Fibroblast of skin of left biceps (primary cell): ENCODE measurements at places on chromosomes 6 and 20.

DNA sequence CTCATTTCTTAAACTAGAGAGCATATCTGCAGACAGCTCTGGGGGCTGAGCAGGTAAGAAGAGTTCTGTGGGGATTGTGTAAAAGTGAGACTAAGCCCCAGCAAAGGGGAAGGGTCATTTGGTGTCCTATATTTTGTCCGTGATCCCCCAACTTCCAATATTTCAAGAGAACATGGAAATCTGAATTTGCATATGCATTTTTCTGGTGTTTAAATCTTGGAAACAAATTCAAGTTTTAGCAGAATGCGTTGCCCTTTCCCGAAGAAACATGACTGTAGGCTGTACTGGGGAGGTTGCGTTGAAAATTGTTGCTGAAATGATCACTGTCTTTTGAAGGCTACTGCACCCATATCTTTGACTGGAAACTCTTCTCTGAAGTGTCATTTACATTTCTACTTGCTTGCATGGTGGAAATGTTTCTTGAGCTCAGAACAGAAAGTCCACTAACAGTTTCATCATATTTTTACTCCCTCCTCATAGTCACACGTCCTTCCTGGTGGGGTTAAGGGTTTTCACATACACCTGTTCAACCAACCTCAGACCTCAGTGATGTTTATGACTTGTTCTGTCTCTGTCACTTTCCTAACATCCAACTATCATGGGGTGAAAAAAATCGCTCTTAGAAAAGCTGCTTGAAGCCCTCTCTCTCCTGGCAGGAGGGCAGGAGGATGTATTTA, 140.3 kb downstream of the BCAS1 start:
- DNase-seq: no peak

GRCh38 chr6:168938546-168938945, 315.1 kb downstream of the THBS2 start:
- no peak for DNase-seq

- DNase-seq: no peak
These were observed 12.3 kb upstream of the HMGN4 start for GRCh38 chr6:26525838-26526237.

DNA sequence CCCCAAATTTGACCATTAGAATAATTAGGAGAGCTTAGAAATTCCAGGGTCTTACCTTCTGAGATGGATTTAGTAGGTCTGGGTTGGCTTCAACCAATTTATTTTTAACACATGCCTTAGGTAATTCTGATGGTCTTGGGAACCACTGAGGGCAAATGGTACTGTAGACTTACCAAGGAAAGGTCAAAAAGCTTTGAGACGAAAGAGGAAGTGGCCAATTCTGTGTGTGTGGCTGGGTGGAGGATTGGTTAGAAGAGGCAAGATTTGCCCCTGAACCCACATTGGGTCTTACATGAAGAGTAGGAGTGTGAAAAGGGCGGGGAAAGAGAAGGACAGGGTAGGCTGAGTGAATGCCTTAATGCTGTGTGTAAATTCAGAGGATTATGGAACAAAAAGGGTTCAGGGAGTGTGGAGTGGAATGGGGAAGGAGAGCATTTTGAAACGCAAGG, 2.7 kb downstream of the ITCH start:
- no peak for DNase-seq

DNA sequence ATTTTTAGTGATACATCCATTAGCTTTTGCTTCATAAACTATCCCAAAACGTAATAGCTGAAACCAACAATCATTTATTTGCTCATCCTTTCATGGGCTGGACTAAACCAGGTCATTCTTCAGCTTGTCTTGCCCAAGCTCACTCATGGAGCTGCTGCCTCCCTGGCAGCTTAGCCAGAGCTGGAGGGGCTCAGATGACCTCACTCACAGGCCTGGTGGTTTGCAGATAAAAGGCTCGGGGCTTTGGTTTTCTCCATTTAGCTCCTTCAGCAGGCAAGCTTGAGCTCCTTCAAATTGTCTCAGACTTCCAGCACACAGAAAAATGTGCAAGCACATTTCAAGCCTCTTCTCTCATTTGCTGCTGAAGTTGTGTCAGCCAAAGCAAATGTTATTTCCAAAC, 139.1 kb downstream of the BTBD3 start:
- no peak for DNase-seq

DNA sequence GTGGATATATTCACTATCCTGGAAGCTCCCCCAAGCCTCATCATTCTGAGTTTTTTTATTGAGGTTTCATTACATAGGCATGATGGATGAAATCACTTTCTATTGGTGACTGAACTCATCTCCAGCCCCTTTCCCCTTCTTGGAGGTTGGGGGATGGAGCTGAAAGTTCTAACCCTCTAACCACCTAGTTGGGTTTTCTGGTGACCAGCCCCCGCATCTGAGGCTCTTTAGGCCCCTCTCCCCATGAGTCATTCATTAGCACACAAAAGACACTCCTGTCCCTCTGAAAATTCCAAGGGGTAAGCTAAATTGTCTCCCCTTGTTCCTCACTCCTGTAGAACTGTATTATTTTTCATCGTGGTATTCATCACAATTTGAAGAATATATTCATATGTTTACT, 33.3 kb downstream of the GFRA4 start:
- no peak for DNase-seq

DNA sequence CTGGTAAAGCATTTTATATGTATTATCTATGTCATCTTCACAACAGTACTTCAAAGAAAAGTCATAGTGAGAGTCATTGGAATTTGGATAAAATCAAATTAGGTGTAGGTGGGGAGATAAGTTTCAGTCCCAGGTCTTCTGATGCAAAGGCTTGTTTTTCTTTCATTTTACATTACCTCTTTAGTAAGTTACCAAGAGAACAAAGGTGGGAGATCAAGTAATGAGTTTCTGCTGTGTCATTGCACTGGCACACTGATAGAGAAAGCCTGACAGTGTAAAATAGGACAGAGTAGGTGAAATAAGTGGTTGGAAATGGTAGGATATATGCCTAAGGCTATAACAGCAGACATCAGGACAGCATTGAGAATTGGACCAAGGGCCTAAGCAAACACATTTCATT, 250.4 kb downstream of the NKAIN2 start:
- no peak for DNase-seq

DNA sequence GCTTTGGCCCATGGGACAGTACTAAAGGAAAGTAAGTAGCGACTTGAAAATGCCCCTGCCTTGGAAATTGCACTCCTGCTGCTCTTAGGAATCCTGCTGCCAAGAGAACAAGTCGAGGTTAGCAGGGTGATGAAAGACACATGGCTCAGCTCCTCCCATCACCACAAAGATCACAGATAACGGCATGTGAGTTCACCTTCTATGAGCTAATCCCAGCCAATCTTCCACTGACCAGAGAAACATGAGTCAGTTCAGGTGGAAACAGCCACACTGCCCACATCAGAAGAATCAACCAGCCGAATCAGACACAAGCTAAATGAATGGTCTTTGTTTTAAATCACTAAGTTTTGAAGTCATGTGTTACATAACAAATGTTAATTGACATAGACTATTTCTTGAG, 106.3 kb downstream of the PRKN start:
- DNase-seq: no peak

- no peak for DNase-seq
These were observed 43.0 kb downstream of the TSPYL4 start for GRCh38 chr6:116210750-116211425.

- no peak for DNase-seq
These were observed 8.8 kb downstream of the RANBP9 start for GRCh38 chr6:13702809-13703302.

- no peak for DNase-seq
These were observed 41.6 kb upstream of the FRMD1 start for GRCh38 chr6:168120390-168121302.

- peak; percentile 57 for DNase-seq
These were observed 460.9 kb upstream of the SULF2 start for GRCh38 chr20:48246061-48246790.

DNA sequence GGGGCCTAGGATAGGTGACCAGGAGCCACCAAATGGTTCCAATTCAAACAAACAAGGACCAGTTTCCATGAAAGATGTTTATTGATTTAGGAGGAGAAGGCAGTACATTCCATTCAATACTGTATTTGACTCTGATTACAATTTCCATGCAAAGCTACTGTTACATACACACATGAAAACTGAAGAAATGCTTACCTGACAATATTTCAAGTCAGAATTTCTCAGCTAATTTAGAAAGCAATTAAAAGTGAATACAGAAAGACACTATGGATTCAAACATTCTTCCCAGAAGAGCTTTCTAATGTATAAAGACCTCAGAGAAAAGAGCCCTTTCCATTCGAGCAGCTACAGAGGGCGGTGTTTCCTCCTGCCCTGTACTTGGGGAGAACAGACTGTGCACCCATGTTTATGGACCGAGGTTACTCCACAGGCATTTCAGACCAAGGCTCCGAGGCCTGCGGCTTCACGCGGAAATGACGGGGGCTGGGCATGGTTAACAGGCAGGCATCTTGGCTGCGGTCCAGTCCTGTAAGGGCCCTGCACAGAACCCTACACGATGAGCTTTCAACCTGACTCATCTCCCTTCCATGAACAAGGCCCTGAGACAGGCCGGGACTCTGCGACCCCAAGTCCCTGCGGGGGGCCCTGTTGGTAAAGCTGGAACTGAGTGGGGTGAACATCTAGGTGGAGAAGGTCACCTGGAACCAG, 25.7 kb upstream of the TCFL5 start:
- DNase-seq: peak; percentile 69

DNA sequence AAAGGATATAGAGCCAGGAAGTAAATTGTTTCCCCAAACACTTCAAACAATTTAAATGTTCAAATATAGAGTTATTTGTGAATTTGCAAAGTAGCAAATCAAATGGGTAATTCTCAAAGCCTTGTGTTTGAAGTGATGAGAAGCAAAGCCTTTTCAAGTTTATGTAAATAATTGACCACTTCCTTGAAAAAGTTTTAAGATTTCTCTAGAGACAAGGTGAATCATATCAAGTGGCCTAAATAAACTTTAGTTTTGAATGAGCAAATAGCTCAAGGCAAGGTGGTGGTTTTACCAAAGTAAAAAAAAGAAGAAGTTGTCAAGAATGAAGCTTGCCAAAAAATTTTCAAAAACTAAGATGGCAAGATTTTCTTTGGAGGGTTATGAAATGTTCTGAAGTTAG, 42.6 kb upstream of the IFNGR1 start:
- DNase-seq: no peak

- no peak for DNase-seq
These were observed 26.1 kb upstream of the ARHGAP18 start for GRCh38 chr6:129736105-129736504.

DNA sequence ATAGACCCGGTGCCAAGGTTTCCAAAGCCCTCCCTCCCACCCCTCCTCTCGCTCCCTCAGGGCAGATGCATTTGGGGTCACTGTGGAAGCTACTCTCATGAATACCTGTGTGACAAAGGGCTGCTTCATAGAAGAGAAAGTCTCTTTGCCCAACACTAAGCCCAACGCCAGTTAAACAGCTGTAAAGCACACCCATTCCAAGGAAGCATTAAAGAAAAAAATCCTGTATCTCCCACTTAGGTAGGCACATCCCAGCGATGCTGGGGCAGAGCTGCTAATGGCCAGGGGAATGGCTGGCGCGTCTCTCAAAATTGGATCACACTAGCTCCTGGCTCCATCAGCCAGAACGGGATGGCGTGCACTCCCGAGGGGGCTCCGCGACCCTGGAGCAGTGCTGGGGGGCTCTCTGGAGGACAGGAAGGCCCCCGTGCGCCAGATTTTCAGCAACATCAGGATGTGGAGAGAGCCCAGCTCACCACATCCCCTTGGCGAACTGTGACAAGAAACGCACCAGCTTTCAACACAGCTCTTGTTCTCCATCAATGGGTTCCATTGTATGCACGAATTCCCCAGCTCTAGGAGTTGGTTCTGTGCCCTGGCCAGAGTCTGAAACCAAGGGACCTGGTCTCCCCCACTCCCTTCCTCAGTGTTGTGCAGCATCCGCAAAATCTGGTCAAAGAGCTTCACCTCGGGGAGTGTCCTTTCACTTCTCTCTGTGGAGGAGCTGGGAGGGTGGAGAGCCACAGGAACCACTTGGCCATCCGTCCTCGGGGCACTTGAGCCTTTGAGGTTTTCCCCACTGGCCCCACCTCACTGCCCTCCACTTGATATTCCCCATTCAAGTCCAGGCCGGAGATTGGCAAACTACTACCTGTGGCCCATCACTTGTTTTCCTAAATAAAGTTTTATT, 74.1 kb downstream of the TFAP2C start:
- no peak for DNase-seq

GRCh38 chr6:166417285-166417691, 34.5 kb upstream of the MPC1 start:
- no peak for DNase-seq

DNA sequence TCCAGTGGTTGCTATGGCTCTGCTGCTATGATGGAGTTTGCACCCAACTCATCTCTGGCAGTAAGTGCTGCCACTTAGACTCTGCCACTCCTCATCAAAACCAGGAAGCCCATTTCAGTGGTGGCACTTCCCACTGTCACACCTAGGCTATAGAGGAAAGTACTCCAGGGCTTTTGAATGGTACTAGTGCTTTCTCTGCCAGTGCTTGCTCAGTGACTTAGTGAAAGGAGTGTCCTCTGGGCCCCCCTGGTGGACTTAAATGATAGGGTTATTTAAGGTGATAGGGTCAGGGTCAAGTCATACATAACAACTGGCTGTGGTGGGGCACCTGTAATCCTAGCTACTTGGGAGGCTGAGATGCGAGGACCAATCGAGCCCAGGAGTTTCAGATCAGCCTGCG, 22.8 kb downstream of the FITM2 start:
- no peak for DNase-seq

- DNase-seq: no peak
These were observed 471.7 kb downstream of the CBLN4 start for GRCh38 chr20:55533632-55534031.

GRCh38 chr20:10883166-10883565, 209.4 kb upstream of the JAG1 start:
- DNase-seq: no peak

DNA sequence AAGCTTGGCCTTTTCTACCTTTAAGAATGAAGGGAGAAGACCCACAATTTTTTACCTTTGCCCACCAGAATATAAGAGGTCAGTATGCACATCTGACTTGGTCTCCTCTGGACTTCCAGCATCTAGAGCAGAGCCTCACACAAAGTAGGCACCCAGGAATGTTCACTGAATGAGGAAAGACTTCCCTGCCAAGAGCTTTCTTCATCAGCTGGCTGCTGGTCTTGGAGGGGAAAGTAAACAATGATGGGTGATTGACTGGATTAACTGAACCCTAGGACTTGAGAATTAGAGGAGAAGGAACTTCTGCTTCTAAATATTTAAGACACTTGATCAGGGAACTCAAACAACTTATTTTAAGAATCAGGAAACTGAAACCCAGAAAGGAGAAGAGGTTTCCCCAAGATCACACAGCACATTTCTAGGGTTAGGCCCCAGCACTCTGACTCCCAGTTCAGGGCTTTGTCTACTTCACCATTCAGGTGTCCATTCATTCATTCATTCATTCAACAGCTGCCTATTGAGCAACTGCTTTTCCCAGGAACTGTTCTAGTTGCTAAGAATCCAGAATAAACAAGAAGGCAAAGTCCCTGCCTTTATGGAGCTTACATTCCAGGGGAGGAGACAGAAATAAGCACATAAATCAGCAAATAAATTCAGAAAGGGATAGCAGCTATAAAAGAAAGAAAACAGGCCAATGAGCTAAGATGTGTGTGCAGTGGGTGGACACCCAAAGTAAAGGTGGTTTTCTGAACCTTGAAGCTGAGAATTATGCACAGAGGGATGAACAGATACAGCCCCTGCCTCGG, 216.9 kb upstream of the LRFN2 start:
- DNase-seq: no peak

- no peak for DNase-seq
These were observed 46.1 kb downstream of the CD40 start for GRCh38 chr20:46164254-46164653.

GRCh38 chr20:47315339-47316056, 41.0 kb downstream of the ZMYND8 start:
- DNase-seq: peak; percentile 75
